ENCODE measurements at places on chromosomes 16 and 17.
A peak's percentile ranks its signal among the peaks of the same experiment; 100 is the strongest.

GRCh38 chr17:48384164-48384563 is 45.9 kb downstream of the SKAP1 start:
- no peak overlapping the region for H3K27ac ChIP-seq
- no peaks in the 10 kb centered on the region for H3K4me1 ChIP-seq
- peaks cover 23% of the 10 kb centered on the region for H3K27me3 ChIP-seq
- no peaks in the 10 kb centered on the region for H3K36me3 ChIP-seq

- H3K4me3 ChIP-seq, result no peak overlapping the region
- DNase-seq, result no peak
- peaks cover 64% of the 10 kb centered on the region for H3K36me3 ChIP-seq
- H3K4me1 ChIP-seq, result no peaks in the 10 kb centered on the region
Measured at GRCh38 chr16:70320121-70320520, 21.1 kb downstream of the DDX19B start.

DNA sequence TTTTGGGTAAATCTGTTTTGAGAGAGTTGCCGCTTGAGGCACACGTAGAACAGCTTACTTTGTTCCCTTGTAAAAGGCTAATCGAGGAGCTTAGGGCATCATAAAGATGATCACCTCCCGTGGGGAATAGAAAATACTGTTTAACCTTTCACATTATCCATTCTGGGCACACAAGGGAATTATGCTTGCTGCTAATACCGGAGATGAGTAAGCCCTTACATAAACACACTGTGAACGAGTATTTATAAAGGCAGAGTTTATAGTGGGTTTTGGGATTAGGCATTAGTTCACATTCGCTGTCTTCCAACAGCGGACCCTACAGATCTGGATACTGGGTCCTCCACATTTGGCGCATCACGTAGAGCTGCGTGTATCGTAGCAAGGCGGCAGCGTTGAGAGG is 51.2 kb upstream of the CNTNAP4 start:
- H3K4me1 ChIP-seq, result no peaks in the 10 kb centered on the region
- no peak overlapping the region for H3K4me3 ChIP-seq
- H3K27ac ChIP-seq, result no peak overlapping the region
- no peaks in the 10 kb centered on the region for H3K27me3 ChIP-seq
- no peaks in the 10 kb centered on the region for H3K36me3 ChIP-seq

GRCh38 chr17:1347589-1348323 is 52.3 kb downstream of the YWHAE start:
- no peak overlapping the region for H3K27ac ChIP-seq
- DNase-seq, result no peak
- H3K4me3 ChIP-seq, result no peak overlapping the region
- peaks cover 9% of the 10 kb centered on the region for H3K4me1 ChIP-seq

DNA sequence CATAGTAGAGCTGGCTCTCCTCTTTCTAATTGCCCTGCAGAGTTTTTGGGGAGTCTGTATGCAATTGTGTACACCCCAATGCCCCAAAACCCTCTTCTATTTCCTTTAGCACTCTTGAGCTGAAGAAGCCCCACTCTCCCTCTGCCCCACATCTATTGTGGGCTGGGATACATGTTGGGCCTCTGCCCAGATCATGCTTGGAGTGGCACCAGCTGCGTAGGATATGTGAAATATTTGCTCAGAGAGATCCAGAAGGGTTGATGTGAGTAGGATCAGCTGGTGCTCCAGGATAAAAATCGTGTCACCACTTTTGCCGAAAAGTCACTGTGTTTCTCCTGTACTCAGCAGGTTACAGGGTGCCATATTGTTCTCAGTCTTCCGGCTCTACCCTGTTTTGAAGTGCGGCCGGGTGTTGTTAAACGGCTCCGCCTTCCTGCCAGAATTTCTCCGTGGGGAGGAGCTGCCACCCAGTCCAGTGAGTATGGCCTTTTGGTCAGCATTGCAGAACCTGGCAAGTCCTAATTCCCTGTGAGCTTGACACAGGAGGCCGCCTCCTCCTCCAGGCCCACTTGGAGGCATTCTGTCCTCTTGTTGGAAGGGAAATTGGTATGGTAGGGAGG is 664.5 kb downstream of the WWOX start:
- no peak overlapping the region for H3K27ac ChIP-seq
- no peaks in the 10 kb centered on the region for H3K4me1 ChIP-seq
- H3K36me3 ChIP-seq, result no peaks in the 10 kb centered on the region
- no peaks in the 10 kb centered on the region for H3K27me3 ChIP-seq
- H3K4me3 ChIP-seq, result no peak overlapping the region
- DNase-seq, result no peak

DNA sequence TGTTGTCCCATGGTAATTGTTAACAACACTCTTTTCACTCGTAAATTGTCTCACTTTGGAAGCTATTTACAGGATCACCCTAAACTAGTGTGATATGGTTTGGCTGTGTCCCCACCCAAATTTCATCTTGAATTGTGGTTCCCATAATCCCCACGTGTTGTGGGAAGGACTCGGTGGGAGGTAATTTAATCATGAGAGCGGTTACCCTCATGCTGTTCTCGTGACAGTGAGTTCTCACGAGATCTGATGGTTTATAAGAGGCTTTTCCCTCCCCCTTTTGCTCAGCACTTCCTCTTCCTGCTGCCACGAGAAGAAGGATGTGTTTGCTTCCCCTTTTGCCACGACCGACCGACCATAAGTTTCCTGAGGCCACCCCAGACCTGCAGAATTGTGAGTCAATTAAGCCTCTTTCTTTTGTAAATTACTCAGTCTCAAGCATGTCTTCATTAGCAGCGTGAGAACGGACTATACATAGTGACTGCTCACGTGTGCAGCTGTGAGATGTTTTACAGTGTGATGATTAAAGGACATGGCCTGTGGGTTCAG is 34.4 kb downstream of the DNAH3 start:
- DNase-seq, result no peak
- no peaks in the 10 kb centered on the region for H3K36me3 ChIP-seq
- no peak overlapping the region for H3K27ac ChIP-seq
- H3K4me3 ChIP-seq, result no peak overlapping the region
- peaks cover 38% of the 10 kb centered on the region for H3K27me3 ChIP-seq

DNA sequence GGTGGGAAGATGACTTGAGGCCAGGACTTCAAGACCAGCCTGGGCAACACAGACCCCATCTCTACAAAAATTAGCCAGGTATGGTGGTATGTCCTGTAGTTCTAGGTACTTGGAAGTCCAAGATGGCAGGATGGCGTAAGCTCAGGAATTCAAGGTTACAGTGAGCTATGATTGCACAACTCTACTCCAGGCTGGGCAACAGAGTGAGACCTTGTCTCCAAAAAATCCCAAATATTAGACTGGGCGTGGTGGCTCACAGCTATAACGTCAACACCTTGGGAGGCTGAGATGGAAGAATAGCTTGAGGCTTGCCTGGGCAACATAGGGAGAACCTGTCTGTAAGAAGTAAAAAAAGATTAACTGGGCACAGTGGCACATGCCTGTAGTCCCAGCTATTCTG is 30.8 kb downstream of the SUZ12 start:
- no peaks in the 10 kb centered on the region for H3K27me3 ChIP-seq
- H3K36me3 ChIP-seq, result peaks cover 31% of the 10 kb centered on the region
- no peaks in the 10 kb centered on the region for H3K4me1 ChIP-seq
- H3K4me3 ChIP-seq, result no peak overlapping the region
- no peak for DNase-seq

DNA sequence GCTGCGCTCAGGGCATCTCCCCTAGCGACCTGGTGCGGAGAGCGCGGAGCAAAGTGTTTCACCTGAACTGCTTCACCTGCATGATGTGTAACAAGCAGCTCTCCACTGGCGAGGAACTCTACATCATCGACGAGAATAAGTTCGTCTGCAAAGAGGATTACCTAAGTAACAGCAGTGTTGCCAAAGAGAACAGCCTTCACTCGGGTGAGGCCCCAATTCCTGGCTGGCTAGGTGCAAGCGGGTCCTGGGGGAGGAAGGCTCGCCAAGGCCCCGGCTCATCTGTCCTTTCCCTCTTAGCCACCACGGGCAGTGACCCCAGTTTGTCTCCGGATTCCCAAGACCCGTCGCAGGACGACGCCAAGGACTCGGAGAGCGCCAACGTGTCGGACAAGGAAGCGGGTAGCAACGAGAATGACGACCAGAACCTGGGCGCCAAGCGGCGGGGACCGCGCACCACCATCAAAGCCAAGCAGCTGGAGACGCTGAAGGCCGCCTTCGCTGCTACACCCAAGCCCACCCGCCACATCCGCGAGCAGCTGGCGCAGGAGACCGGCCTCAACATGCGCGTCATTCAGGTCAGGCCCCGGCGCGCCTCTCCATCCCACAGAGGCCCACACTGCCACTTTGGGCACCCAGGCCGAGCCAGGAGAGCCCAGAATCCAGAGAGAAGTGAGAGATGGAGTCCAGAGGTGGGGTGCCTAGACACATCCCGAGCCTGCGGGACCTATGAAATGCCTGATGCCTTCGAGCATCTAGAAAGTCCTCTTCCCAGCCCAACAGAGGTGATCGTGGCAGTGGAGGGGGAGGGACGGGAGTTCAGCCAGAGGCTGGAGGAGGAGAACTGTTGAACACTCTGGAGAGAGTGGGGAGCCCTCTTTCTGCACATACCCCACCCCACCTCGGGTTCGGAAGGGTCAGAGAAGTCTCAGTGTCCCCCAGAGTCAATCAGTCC is 3.3 kb downstream of the LHX1 start:
- peaks cover 28% of the 10 kb centered on the region for H3K4me1 ChIP-seq
- H3K36me3 ChIP-seq, result peaks cover 15% of the 10 kb centered on the region

DNA sequence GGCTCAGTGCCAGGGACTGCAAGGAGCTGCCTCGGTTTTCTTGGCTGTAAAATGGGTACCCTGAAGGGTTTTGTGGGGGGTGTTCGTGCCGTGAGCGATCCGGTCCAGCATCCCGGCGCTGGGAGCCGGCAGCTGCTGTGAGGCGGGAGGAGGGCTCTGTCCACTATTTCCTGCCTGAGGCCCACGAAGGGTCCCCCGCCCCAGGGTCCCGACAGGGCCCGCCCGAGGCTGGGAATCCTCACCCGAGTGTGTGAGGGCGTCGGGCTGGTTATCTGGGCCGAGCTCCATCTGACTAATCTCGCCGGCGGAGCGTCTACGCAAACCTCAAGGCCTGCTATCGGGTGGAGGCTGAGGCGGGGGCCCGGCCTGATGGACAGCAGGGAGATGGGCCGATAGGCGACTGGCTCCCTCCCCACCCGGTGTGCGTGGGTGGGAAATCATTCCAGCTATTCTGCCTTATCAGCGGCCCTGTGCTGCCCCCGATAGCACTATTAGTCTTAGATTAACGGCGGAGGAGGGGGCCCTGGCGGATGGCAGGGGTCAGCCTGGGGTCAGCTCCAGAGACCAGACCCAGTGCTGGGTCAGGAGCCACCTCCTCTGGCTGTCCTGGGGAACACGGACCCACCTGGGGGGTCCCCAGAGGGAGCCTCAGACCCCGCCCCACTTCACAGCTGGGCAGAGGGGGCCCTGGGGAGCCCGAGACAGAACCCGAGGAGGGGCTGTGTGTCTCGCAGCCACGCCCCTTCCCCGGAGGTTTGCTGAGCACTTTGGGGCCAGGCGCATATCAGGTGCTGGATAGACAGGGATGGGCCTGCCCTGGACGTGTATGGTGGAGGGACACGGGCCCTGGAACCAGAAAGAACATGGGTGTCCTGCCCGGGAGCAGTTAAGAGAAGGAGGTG is 44.7 kb downstream of the ZFPM1 start:
- no peaks in the 10 kb centered on the region for H3K4me1 ChIP-seq
- no peaks in the 10 kb centered on the region for H3K27me3 ChIP-seq
- peaks cover 10% of the 10 kb centered on the region for H3K36me3 ChIP-seq

- H3K27ac ChIP-seq, result no peak overlapping the region
- DNase-seq, result no peak
- H3K36me3 ChIP-seq, result no peaks in the 10 kb centered on the region
- no peak overlapping the region for H3K4me3 ChIP-seq
Measured at GRCh38 chr16:77143364-77143763, 47.6 kb upstream of the MON1B start.

DNA sequence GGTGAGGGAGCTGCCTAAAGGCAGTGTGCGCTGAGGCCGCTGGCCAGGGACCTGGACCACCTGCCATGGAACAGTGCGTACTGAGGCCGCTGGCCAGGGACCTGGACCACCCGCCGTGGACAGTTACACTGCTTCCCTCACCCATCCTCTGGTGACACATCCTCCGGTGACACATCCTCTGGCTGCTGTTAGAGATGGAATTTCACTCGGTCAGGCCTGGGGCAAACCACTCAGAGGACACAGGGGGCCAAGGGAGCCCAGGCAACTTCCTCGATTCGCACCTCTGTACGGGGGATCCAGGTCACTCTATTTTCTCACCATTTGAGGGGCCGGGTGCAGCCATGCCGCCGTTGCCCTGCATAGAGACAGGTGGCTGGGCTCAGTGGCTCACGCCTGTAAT is 32.4 kb upstream of the RPTOR start:
- no peak overlapping the region for H3K27ac ChIP-seq
- H3K36me3 ChIP-seq, result no peaks in the 10 kb centered on the region
- no peaks in the 10 kb centered on the region for H3K4me1 ChIP-seq
- no peak overlapping the region for H3K4me3 ChIP-seq

GRCh38 chr17:39057701-39058206 is 90.6 kb upstream of the FBXO47 start:
- peaks cover 23% of the 10 kb centered on the region for H3K4me1 ChIP-seq
- peaks cover 18% of the 10 kb centered on the region for H3K36me3 ChIP-seq
- peaks cover 52% of the 10 kb centered on the region for H3K27me3 ChIP-seq
- no peak overlapping the region for H3K27ac ChIP-seq
- H3K4me3 ChIP-seq, result peak overlapping the region; percentile 60

GRCh38 chr16:82660075-82660645 is 33.4 kb downstream of the CDH13 start:
- H3K4me3 ChIP-seq, result no peak overlapping the region
- H3K27me3 ChIP-seq, result peaks cover 61% of the 10 kb centered on the region
- no peaks in the 10 kb centered on the region for H3K4me1 ChIP-seq
- H3K36me3 ChIP-seq, result no peaks in the 10 kb centered on the region
- no peak for DNase-seq

- H3K27ac ChIP-seq, result no peak overlapping the region
- peak overlapping the region; percentile 11 for H3K4me3 ChIP-seq
- peaks cover 72% of the 10 kb centered on the region for H3K4me1 ChIP-seq
- DNase-seq, result no peak
Measured at GRCh38 chr16:89473791-89474414, 16.5 kb downstream of the ANKRD11 start.

- peak overlapping the region; percentile 48 for H3K4me3 ChIP-seq
- H3K36me3 ChIP-seq, result no peaks in the 10 kb centered on the region
- H3K27me3 ChIP-seq, result peaks cover 45% of the 10 kb centered on the region
Measured at GRCh38 chr16:85986931-85987749, 88.2 kb downstream of the IRF8 start.

DNA sequence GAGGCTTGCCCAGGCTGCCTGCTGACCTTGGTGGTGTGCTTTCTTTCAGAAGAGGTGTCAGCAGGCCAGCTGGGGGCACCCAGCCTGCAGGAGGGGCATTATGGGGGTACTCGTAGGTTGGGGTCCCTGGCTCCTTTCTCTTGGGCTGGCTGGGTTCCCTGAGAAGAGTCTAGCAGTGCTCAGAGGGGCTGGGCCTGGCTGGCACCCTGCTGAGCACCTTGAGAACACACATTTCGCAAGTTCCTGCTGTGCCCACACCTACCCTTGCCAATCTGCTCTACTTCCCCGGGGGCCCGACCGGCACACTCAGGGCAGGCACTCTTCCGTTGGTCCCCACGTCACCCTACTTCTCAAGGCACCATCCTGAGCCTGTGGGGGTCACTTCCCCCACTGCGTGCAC is 5.1 kb downstream of the CEMP1 start:
- H3K4me1 ChIP-seq, result peaks cover 21% of the 10 kb centered on the region
- peak overlapping the region; percentile 6 for H3K27ac ChIP-seq
- no peaks in the 10 kb centered on the region for H3K27me3 ChIP-seq
- H3K4me3 ChIP-seq, result no peak overlapping the region
- peaks cover 75% of the 10 kb centered on the region for H3K36me3 ChIP-seq
- DNase-seq, result no peak

- DNase-seq, result no peak
- peaks cover 32% of the 10 kb centered on the region for H3K4me1 ChIP-seq
- H3K4me3 ChIP-seq, result no peak overlapping the region
Measured at GRCh38 chr16:4380119-4381063, 8.7 kb downstream of the VASN start.

Measured in Calu3 (cell line).